Stimulated activated CD4-positive, alpha-beta T cell treated with anti-CD3 and anti-CD28 coated beads, Interleukin-1b, Interleukin-23, amount 100 ng/mL, for 1 hour (primary cell): ENCODE measurements at places on chromosomes 12 and 14.

- DNase-seq: no peak
These were observed 36.4 kb upstream of the FBRSL1 start for GRCh38 chr12:132453361-132454192.

- no peak for DNase-seq
These were observed 667.7 kb upstream of the FOXG1 start for GRCh38 chr14:28098856-28099255.

DNA sequence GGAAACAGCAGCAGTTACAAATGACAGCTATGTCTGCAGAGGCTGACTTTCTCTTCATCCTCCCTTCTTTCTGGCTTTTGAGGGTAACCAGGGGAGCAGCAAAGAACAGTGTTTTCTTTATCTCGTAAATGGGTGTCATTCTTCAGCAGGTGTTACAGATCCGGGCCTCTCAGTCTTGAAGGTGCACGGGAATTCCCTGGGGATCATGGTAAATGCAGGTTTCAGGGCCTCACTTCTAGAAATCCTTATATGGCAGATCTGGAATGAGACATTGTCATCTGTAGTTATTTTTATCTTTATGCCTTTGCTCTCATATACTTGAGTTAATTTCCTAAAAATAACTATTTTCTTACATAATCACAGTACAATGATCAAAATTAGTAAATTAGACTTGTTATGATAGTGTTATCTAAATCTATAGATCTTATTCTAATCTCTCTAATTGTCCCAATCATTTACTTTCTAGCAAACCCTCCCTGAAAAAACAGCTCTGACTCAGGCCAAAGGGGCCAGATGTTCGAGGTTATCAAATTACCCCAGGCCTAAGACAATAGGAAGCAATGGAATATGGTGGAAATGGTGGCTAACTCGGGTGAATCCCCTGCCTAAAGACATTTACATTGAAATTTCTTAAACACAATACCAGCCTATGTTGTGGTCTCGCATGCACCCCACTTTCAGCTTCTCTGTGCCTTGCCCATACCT, 145.0 kb downstream of the CAND1 start:
- no peak for DNase-seq

- DNase-seq: no peak
These were observed 208.0 kb downstream of the SPTSSA start for GRCh38 chr14:34254031-34254430.

- DNase-seq: no peak
These were observed 420.7 kb downstream of the ADAMTS20 start for GRCh38 chr12:43131301-43131700.
